ENCODE measurements at places on chromosomes 13 and 19. TPM values are rescaled to one million over a fixed set of nuclear protein-coding genes. Genes with fewer than 3 reads are reported as not detected.

The NFKBIB gene
- total RNA-seq: 32.2 TPM

The CLIP3 gene
- 35.2 TPM for total RNA-seq

The ASF1B gene
- 4.4 TPM for total RNA-seq

The LILRB2 gene
- 1.8 TPM for total RNA-seq

The NPAS1 gene
- not detected for total RNA-seq

The PRR36 gene
- total RNA-seq: not detected

The TEX26 gene
- not detected for total RNA-seq

The ADGRE3 gene
- not detected for total RNA-seq

The TLE6 gene
- total RNA-seq: not detected

The LTBP4 gene
- total RNA-seq: 122 TPM

The DNAJB1 gene
- 20.3 TPM for total RNA-seq

The ZNF136 gene
- 7.8 TPM for total RNA-seq

The NKPD1 gene
- 0.32 TPM for total RNA-seq

The SYDE1 gene
- 6.7 TPM for total RNA-seq

The WDR87 gene
- not detected for total RNA-seq

The LILRA5 gene
- not detected for total RNA-seq

The ZNF69 gene
- 27.7 TPM for total RNA-seq

The OVOL3 gene
- not detected for total RNA-seq

The ZNF491 gene
- not detected for total RNA-seq

The SMAD9 gene
- total RNA-seq: 19.8 TPM

The LRP3 gene
- total RNA-seq: 23.6 TPM

The ZNF430 gene
- 5.5 TPM for total RNA-seq

All from transverse colon (tissue), 4 donors.